Stimulated activated CD4-positive, alpha-beta T cell treated with anti-CD3 and anti-CD28 coated beads, Interleukin-4, amount 100 ng/mL, for 4 hours (primary cell): ENCODE measurements at places on chromosomes 7 and 10.

DNA sequence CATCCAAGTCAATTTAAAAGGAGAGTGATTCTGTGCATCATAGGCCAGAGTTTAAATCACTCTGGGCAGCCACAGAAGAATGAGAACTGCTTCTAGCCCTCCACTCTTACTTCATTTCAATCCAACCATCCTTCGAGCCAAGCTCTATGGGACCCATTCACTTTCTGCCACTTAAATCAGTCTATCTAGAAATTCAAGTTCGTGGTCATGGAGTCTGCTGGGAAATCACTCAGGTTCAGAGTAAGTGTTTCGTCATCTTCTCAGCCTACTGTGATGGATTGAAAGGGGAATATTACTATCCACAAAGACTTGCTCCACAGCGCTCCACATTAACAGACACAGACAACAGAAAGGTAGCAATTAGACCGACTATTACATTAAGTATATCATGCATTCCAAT is 4.6 kb downstream of the DCLRE1C start:
- no peak for DNase-seq

DNA sequence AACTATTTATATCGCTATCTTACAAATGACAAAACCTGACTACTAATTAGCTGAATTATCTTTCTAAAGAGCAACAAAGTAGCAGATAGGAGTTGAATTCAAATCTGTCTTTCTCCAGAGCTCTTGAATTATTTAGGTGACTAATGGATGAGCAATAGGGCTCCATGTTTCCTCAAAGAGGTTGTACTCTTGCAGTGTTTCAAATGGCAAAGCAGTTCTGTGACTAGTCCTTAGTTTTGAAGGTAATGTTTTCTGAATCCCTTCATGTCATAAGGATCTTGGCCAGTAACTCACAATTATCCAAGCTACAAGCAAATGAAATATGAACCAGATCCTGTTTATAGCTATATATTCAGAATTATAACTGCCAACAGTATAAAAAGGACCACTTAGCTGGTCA is 999.7 kb downstream of the NRG3 start:
- no peak for DNase-seq

- peak; percentile 56 for DNase-seq
These were observed 116.1 kb downstream of the RNF216 start for GRCh38 chr7:5665094-5666025.

DNA sequence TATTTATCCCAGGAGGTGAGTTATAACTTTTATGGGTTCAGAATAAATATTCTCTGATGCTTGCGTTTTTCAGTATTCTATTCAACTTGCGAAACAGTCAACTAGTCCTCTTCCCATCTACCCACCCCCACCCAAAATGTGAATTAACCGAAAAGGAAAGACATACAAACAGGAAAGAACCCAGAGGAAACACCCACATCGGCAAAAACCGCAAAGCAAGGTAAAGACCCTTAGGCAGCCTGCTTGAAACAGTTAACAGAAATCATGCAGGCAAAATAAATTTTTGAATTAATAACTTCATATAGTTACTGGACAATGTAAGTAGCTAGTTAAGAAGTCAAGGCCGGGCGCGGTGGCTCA is 5.4 kb downstream of the ZC3HAV1 start:
- no peak for DNase-seq
